EH (cell line): ENCODE measurements at places on chromosomes 2 and 18.

DNA sequence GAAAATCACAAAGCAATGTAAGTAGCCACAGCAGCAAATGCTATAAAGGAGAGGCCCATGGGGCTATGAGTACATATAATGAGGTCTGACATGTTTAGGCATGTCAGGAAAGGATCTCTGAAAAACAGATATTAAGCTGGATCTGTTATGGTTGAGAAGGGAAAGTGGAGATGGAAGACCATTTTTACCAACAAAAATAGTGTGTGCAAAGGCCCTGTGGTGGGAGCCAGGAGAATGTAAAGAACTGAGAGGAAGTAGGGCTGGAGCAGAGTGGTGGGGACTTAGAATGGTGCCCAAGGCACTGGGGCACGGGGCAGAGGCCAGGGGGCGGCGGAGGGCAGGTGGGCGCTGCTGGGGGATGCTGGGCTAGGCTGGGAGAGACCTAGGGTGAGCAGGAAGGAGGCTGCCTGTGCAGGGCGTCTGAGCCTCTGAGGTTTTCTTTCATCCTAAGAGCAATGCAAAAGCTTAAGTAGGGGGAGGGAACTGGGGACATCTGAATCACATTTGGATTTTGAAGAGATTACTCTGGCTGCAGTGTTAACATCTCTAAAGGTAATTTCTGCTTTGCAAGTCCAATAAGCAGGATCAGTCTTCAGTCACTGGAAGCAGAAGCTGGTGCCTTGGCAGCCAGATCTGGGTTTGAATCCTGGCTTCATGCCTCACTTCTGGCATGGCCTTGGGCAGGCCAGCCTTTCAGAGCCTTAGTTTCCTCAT, 4.9 kb upstream of the AGFG1 start:
- no peak for DNase-seq

DNA sequence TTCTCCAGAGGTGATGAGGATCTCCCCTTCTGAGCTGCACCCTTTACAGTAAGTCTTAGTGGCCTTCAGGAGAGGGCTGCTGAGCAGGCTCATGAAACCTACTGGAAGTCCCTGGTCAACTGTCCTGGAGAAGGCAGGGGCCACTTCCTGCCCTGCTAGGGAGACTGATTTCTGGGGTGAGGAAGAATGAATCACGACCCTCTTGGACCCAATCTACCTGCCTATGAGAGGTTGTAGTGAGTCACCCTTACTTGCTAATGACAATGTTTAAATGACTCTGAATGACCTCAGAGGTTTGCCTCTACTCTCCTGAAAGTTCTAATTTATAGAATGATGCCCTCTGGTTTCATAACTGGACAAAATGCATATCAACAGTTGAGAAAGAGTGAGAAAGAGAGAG, 79.4 kb upstream of the FAM136A start:
- peak; percentile 16 for DNase-seq

GRCh38 chr2:201855356-201855755, 49.0 kb downstream of the CDK15 start:
- peak; percentile 44 for DNase-seq

GRCh38 chr2:103656558-103656957, 894.7 kb downstream of the TMEM182 start:
- no peak for DNase-seq

GRCh38 chr18:68769461-68769860, 28.4 kb upstream of the CCDC102B start:
- peak; percentile 24 for DNase-seq
